ENCODE measurements at places on chromosomes 2 and 18.

- DNase-seq, result no peak
Observed at GRCh38 chr18:50410008-50410407, 35.2 kb downstream of the SKA1 start.

GRCh38 chr2:239365782-239366435 is 34.9 kb downstream of the HDAC4 start:
- no peak for DNase-seq

DNA sequence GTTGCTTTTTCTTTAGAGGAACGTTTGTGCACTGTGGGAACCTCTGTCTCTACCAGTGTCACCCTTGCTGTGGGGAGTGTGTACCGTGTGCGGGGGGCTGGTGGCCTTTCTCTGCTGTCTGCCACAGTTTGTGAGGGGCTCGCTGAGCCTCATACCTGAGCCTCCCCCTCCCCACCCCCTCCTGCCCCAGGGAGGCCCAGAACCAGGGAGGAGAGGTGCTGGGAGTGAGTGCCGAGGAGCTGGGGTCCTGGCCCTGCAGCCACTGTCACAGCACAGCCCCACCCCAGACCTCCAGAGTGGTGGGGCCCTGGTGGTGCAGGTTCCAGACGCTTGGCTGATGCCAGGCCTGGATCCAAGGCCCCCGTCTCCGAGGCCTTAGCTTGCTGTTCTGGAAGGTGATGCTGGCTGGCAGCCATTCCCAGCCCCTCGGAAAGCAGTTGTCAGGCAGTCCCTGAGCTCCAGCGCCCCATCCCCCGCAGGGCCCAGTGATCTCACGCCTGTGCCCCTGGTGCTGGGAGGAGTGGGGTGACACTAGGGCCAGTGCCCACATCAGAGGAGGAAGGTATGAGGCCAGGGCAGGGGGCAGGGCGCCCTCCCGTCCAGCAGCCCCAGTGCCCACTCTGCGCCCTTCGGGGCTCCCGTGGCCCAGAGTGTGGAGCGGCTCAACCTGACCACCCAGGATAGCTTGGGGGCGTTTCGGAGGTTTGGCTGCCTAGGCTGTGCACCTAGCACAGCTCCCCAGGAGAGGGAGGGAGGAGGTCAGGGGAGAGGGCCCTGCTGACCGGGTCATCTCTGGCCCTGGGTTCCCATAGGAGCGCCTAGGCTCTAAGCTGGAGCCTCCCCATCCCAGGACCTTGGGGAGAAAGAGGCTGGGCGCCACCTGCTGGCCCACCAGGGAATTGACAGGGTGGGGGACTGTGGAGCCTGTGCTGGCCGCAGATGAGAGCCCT is 53.0 kb upstream of the ALPP start:
- DNase-seq, result peak; percentile 20

- no peak for DNase-seq
Observed at GRCh38 chr2:129620411-129620810, 359.1 kb upstream of the RAB6C start.

DNA sequence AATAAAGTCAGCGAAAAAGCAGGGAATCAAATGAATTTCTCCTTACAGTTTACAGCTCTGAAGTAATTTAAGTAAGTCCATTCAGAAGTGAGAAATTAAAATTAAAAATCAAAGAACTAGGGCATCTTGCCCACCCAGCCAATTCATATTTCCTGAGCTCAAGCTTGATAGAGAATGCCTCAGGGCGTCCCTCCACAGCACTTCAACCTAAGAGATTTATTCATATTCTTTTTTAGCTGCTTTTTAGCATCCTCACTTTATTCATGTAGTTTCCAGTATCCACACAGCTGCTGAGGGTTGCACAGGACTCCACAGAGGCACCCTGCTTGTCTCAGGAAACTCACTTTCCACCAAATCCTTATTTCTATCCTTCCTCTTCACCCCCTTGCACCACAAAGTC is 900.3 kb downstream of the BCL11A start:
- DNase-seq, result no peak

GRCh38 chr18:26821181-26821580 is 44.3 kb downstream of the AQP4 start:
- no peak for DNase-seq

GRCh38 chr2:242043538-242044312 is 174.2 kb downstream of the RTP5 start:
- no peak for DNase-seq

DNA sequence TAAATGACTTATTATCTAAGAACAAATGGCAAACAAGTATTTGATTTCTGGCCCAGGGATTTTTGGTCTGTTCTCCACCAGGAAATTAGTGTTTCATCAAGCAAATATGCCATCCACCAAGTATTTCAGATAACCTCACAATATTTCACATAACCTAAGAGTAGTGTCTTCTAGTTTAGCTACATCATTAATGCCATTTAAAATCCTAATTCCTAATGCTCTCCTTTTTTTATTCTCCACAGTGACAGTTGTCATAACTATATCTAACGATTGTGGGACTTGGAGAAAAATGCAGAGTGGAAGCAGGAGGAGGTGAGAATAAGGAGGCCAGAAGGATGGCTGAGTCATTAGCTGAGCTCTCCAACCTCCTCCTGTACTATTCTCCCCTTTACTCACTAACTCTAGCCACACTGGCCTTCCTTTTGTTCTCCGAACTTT is 58.5 kb upstream of the CTLA4 start:
- no peak for DNase-seq

DNA sequence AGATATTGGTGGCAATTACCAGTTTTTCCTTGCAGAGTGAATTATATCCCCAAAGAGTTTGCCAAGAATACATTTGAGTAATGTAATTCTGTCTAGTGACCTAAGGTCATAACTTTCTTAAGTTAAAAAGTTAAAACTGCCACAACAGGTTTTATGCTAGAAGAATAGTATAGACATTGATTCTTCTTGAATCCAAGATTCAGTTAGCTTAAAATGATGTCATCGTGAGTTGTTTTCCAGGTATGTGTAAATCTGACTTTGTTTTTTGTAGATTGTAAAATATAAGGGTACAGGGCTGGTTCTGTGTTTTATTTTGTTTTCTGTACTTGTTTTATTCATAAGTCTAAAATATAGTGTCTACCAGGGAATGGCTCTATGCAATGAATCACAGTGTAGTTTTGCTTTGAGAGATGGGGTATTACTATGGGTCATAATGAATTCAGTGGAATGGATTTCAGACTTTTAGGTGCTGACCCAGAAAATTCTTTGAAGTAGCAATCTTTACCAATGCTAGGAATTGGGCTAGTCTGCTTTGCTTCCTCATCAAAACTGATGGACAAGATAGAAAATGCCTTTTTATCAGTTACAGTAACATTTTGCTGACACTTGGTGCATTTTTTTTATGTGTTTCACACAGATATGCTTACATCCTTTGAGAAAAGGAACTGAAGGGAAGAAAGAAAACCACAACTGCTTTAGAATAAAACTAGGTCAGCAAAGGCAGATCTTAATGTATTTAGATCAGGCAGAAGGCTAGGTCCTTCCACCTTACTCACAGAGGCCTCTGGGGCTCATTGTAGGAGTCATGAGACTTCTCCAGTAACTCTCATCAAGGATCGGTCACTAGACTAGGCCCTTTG is 20.8 kb upstream of the MGAT5 start:
- DNase-seq, result no peak

DNA sequence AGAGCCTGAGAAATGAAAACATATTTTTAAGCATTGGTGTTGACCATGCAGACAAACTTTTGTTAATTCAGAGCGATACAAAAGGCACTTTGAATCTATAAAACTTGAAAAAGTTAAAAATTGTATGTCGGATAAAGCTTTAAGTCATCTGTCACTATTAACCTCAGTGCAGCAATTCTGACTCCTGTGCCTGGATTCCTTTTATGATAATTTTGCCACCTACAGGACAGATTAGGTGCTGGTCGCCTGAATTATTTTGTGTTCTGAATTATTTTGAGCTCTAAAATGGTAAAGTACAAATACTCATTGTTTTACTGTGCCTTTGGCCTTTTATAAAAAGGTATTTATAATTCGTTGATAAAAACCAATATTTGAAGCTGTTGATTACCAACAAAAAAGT is 19.4 kb upstream of the RNF138 start:
- DNase-seq, result no peak

GRCh38 chr2:18855027-18855426 is 265.7 kb upstream of the NT5C1B start:
- DNase-seq, result no peak
